Progenitor cell of endocrine pancreas (in vitro differentiated cells): ENCODE measurements at places on chromosomes 11 and 22.

DNA sequence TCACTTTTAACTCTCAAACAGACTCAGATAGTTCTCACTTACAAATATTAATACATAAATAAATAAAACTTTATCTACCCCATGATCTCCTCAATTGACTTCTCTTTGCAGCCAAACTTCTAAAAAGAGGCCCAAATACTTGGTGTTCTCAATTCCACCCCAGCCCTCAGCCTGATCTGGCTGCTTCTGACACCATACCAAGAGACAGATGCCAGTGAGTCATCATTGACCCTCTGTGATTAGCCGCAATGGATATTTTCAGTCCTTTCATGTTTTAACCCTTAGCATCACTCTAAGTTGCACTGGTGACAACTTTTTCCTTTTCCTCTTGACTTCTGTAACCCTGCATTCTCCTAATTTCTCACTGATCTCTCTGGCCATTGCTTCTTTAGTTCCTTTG is 184.1 kb upstream of the ARHGAP20 start:
- no peak for DNase-seq

DNA sequence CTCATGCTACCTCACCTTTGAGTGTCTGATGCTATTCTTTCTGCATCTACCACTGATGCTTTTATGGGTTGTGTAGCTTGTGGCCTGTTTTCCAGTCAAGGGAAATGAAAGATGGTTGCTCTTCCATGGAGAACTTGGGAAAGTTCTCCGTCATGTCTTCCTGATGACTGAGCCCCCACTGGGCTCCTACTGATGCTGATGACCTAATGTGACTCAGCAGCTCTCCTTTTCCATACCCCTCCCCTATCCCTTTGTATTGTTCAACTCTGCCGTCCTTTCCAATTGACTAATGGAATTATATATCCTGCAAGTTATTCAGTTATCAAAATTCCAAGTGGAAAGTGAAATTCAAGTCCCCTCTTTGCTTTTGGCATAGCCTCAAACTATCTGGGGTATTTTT is 44.7 kb downstream of the REXO2 start:
- no peak for DNase-seq

GRCh38 chr11:119381181-119381988 is at the start of gene USP2:
TSS of gene USP2 (minus strand) at chr11:119381690. CDS start at chr11:119373480, 8,210 bp downstream.
- peak; percentile 99 for DNase-seq

GRCh38 chr11:92152245-92152644 is 72.4 kb upstream of the FAT3 start:
- DNase-seq: no peak

GRCh38 chr22:44256556-44257485 is 55.9 kb downstream of the SHISAL1 start:
- DNase-seq: peak; percentile 3

GRCh38 chr11:22577854-22578253 is 47.8 kb downstream of the FANCF start:
- DNase-seq: no peak

- DNase-seq: no peak
These were observed 23.8 kb downstream of the PHF21B start for GRCh38 chr22:44985906-44986527.

DNA sequence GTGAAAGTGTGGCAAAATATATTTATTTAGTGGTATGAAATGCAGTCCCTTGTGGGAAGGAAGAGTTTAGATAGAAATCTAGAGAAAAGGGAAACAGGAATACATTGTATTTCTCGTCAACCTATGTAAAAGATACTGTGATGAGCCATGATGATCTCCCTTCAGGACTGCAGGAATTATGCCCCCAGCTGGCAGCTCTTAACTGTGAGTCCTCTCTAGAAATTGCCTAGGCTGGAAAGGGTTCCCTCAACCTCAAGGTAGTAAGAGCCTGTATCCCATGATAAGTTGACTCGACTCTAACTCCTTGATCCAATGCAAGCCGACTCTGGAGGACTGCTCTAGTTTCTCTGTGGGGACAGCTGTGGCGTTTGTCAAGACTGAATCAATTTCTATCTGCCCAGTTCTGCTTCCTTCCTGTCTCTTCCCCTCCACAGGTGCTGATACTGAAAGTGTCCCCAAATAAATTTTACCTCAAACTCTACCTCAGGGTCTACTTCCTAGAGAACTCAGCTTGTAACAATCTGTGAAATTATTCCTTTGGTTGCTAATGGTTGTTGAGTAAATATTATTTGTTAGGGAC is 897.3 kb downstream of the METTL15 start:
- no peak for DNase-seq

- no peak for DNase-seq
These were observed 5.1 kb upstream of the BAIAP2L2 start for GRCh38 chr22:38115423-38116205.

- DNase-seq: no peak
These were observed 8.9 kb upstream of the ETS1 start for GRCh38 chr11:128596250-128596649.

GRCh38 chr11:82194521-82194920 is 539.1 kb downstream of the FAM181B start:
- no peak for DNase-seq

- no peak for DNase-seq
These were observed 15.8 kb downstream of the EPS8L2 start for GRCh38 chr11:721741-722345.

DNA sequence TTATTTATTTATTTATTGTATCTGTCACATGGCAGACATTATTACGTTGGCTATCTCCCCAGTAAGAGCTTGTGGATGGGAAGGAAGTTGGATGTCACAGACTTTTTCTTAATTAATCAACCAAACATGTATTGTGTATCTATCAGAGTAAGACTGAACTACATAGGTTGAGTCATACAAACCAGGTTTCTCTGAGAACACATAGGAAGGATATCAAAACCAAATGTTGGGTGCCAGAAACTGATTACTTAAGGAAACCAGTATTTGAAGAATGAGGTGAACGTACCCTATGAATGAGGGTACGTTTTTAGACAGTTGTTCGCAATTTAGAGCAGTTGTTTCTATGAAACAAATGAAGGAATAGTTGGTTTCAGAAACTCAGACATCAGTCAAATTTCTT is 136.4 kb downstream of the SLC17A6 start:
- no peak for DNase-seq

DNA sequence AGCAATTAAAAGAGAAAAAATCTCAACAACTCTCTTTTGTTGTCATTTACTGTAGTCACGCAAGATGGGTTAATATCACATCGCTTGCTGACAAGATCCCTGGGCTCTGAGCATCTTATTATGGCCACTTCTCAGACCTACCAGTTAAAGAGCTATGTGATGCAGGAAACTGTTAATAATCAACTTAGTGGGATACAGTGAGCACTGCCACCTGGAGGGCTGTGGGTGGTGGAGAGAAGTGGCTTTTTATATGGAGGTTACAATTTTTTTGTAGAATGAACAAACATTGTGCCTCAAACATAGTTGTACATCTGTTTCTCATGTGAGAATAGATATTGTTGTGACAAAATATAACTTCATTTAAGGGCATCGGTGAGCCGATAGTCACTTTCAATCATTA is 181.0 kb downstream of the TENM4 start:
- DNase-seq: no peak

DNA sequence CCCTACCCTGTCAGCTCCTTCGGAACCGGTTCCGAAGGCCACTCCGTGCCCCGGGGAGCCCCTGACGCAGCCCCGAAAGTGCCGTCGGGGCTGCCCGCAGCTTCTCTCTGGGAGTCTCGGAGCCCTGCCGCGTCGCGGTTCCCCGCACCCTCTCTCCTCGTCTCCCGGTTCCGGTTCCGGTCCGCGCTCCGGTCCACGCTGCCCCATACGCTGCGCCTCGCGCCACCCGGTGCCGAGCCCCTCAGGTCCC is 618 bp downstream of the MTA2 start:
- no peak for DNase-seq

- DNase-seq: no peak
These were observed 109.2 kb downstream of the RRM1 start for GRCh38 chr11:4203603-4204360.

GRCh38 chr11:8756201-8756600 is 73.6 kb downstream of the RPL27A start:
- no peak for DNase-seq

- DNase-seq: no peak
These were observed 170.1 kb downstream of the CRYBB2 start for GRCh38 chr22:25389541-25389919.

- DNase-seq: no peak
These were observed 77.3 kb downstream of the YAP1 start for GRCh38 chr11:102187416-102188151.

DNA sequence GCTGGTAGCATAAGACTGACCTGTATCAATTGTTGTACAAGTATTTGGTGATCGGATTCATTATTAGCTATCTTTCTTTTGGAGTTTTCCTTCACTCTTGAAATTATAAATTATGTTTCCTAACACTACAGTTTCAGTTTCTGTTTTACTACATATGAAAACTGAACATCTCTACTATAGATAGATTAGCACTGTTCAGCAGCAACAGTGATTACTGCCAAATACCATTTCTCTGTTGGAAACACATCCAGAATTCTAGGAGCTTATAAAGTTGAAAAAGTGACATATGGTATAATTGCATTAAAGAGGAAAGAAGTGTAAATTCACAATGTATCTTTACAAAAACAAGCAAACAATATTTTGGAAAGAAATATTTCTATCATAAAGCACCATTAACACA is 118.5 kb upstream of the GRIA4 start:
- no peak for DNase-seq

GRCh38 chr11:57426929-57427726 is at the start of gene SLC43A3:
TSS of gene SLC43A3 (minus strand) at chr11:57427121. CDS start at chr11:57426172, 949 bp downstream.
- DNase-seq: peak; percentile 27

DNA sequence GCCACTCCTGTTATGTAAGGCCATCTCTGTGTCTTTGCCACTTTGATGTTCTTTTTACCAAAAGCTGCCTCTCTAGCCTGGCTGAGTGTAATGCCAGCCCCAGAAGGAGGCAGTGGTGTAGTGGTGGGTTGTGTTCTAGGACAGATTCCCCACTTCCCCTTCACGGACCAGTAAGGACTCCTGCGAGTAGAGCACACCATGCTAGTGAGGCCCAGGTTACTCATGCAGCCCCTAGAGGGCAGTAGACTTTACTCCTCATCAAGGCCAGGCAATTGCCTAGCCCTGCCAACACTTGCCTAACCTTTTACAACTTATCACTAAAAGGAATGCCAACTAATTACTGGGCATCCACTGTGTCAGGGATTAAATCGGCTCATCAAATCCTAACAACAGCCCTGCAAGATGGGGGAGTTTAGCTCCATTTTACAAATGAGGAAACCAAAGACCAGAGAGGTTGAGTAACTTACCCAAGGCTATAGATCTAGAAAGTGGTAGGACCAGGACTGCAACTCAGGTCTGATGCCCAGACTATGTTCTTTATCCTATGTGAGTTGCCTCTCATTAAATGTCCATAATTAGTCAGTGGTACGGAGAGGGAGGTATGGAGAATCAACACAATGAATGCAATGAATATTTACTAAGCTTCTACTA is 75.3 kb downstream of the APIP start:
- DNase-seq: no peak

GRCh38 chr22:38866024-38866398 is 6.0 kb downstream of the CBX6 start:
- no peak for DNase-seq

- no peak for DNase-seq
These were observed 10.9 kb downstream of the RELA start for GRCh38 chr11:65651589-65652510.

- DNase-seq: peak; percentile 6
These were observed 74.6 kb upstream of the KCNQ1OT1 start for GRCh38 chr11:2774173-2775082.

DNA sequence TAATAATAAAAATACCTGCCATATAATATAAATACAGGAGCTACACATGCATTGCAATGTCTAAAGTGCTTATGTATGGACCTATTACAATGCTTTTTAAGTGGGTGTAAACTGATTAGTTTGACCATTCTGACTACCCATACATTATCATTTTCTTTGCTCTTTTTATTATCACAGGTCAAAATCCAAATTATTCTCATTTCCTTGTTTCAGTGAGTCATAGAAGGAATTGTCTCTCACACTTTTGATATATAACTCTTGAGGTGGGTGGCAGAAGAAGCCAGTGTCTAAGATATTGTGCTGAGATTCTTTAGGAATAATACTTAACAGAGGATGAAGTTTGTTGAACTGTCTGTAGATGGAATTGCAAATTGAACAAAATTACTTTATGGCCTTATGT is 35.6 kb downstream of the GAS2 start:
- no peak for DNase-seq

DNA sequence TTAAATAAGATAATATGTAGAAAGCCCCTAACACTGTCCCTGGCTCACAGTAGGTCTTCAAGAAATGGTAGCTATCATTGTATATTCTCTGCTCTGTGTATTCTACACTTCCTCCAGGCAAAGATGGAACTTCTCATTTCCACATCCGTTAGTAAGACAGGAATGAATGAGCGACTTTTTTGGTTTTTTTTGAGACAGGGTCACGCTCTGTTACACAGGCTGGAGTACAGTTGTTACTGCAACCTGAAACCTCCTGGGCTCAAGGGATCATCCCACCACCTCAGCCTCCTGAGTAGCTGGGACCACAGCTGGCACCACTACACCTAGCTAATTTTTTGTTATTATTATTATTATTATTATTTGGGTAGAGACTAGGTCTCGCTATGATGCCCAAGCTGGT is 2.3 kb upstream of the CLPB start:
- no peak for DNase-seq

GRCh38 chr11:64751580-64751979 is 7.6 kb upstream of the RASGRP2 start:
- DNase-seq: no peak

GRCh38 chr22:19503869-19504268 is 20.3 kb downstream of the CLDN5 start:
- no peak for DNase-seq

DNA sequence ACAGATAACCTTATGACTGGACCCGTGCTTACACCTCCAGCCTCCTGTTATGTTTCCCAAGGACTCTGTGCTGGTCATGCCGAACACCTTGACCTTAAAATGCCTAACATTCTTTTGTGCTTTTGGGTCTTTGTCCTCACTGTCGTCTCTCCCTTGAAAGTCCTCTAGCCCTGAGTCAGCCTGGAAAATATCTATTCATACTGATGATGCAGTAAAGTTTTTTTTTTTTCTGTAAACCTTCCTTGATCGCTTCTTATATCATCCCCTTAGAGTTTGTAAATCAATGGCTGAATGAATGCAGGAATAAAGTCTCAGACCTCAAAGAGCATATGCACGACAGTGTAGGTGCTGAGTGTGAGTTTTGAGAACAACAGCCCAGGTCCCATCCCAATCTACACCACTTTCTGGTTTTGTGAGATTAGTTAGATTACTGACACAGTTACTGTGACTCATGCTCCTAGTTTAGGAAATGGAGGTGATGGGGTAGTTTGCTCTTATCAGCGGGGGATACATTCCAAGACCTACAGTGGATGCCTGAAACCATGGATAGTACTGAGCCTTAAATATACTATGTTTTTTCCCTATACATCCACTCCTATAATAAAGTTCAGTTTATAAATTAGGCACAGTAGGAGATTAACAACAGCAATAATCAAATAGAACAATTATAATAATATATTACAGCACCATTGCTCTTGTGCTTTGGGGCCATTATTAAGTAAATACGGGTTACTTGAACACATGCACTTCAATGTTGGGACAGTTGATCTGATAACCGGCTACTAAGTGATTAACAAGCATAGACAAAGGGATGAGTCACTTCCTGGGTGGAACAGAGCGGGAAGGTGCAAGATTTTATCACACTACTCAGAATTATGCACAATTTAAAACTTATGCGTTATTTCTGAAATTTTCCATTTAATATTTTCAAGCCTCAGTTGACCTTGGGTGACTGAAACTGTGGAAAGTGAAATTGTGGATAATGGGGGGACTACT is 8.6 kb downstream of the TCN1 start:
- DNase-seq: no peak

GRCh38 chr11:72669527-72669926 is 4.7 kb downstream of the PDE2A start:
- DNase-seq: no peak
